Stimulated activated naive CD4-positive, alpha-beta T cell (primary cell): ENCODE measurements at places on chromosomes 12 and 14.

- DNase-seq, result no peak
These were observed 11.2 kb upstream of the PYGL start for GRCh38 chr14:50955373-50956043.

DNA sequence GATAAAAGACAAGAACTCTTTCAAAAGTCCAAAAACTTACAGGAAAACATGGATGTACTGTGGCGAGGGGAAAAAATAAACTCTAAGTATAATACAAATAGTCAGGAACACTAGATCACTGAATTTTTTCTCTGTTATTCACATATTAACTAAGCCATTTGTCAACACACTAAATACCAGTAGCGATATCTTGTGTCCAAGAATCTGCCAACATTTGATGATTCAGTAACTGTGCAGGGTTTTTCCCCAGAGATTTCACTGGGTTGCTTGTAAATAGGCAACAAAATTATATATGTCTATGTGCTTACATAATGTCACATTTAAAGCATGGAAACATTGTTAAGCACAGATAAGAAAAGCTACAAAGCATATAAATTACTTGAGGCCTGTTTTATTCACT is 205.9 kb downstream of the KIF21A start:
- DNase-seq, result no peak

DNA sequence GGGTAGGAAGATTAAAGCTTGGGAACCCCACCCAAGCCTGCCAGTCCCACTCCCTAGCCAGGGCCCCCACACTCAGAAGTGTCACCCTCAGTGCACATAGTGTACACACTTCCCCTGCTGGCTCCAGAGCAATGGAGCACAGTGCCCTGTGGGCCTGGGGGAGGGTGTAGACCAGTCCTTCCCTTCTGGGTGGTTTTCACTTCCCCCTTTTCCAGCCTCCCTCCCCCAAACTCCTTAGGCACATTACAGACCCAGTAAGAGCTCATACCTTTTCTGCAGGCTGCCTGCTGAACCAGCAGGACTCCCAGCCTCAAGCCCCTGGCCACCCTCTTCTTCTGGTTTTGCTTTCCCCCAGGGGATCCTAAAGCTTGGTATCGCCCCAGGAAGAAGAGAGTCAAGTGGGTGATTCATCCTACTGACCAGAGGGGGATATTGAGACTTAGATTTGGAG is at the start of gene ZNF385A:
Gene ZNF385A, minus strand, starts transcription at position 143 of the 451 bp plus-strand sequence. CDS start 219 bp downstream, outside the sequence.
- no peak for DNase-seq

GRCh38 chr14:87430810-87431209 is 562.2 kb downstream of the GALC start:
- no peak for DNase-seq

GRCh38 chr12:51661199-51661598 is 70.2 kb downstream of the SCN8A start:
- DNase-seq, result no peak

- no peak for DNase-seq
These were observed 166.1 kb downstream of the ADCK1 start for GRCh38 chr14:77965919-77966435.

- no peak for DNase-seq
These were observed 169.0 kb upstream of the RTL1 start for GRCh38 chr14:101072531-101072930.

- no peak for DNase-seq
These were observed 4.5 kb upstream of the KRT71 start for GRCh38 chr12:52557476-52557875.

- no peak for DNase-seq
These were observed 41.3 kb upstream of the LMNTD1 start for GRCh38 chr12:25594376-25594775.

DNA sequence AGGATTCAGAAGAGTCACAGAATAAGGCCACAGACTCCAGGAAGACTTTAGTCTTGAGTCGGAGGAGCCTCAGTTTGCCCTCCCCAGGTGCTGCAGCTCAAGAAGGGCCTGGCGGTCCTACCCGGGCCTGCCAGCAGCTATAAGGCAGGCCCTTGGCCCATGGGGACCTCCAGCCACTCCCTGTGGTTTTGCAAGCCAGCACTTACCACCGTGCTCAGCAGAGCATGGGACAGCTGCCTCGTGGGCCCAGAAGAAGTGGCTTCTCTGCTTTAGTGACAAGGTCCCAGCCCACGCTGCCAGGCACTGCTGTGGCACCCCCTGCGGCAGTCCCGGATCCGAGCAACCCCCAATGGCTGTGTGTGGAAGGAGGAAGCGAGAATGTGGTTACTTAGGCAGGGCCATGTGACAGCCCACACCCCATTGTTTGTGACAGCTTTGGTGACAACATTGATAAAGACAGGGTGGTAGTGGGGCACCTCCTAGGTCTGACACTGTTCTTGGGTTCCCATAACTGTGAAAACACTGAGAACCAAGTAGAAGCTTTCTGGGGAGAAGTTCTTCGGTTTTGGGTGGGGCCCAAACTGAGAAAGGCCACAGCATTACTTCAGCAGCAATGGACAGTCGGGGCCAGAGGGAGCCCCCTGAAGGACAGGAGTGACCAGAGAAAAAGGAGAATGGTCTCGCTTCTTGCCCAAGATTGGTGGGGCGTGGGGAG is at the start of gene SELPLG:
Gene SELPLG, minus strand, starts transcription at position 361 of the 715 bp plus-strand sequence. CDS start 9,587 bp downstream, outside the sequence.
- peak; percentile 92 for DNase-seq

GRCh38 chr12:104219908-104220404 is 4.4 kb downstream of the TXNRD1 start:
- no peak for DNase-seq

GRCh38 chr12:52010152-52010622 is 3.4 kb downstream of the TAMALIN start:
- no peak for DNase-seq

GRCh38 chr14:24274101-24274543 is 2.7 kb upstream of the RABGGTA start:
- DNase-seq, result no peak

GRCh38 chr14:96626916-96627315 is 124.7 kb downstream of the PAPOLA start:
- no peak for DNase-seq

DNA sequence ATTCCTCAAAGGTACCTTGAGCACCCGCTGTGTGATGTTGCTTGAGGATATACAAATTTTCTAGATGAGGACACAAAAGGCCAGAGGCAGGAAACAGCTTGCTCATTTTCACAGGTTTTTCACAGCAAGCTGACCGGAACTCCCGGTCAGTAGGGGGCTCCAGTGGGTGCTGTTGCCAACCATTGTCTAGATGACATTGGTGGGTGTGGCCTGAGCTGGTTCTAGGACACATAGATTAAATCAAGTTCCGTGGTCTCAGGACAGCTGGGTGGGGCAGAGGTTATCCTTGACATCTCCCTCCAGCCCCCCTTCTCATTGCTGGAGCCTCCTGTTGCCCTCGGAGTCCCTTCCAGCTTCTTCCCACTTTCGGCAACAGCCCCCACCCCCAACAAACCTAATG is 153.6 kb upstream of the FKBP4 start:
- no peak for DNase-seq

DNA sequence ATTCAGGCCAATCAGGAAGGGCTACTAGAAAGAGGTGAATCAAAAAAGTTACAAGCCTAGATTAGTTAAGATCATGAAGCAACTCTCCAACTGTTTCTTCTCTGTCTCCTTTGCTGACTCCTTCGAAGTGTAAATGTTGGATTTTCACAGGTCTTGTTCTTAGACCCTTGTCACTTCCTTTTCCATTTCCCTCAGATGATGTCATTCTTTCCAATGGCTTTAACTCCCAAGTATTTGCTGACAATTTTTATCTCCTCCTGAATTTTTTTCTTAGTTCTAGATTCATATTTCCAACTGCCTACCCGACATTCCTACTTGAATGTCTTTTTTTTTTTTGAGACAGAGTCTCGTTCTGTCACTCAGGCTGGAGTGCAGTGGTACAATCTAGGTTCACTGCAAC is 10.8 kb downstream of the GAS2L3 start:
- DNase-seq, result no peak

GRCh38 chr12:77995436-77996167 is 164.9 kb downstream of the NAV3 start:
- DNase-seq, result no peak

DNA sequence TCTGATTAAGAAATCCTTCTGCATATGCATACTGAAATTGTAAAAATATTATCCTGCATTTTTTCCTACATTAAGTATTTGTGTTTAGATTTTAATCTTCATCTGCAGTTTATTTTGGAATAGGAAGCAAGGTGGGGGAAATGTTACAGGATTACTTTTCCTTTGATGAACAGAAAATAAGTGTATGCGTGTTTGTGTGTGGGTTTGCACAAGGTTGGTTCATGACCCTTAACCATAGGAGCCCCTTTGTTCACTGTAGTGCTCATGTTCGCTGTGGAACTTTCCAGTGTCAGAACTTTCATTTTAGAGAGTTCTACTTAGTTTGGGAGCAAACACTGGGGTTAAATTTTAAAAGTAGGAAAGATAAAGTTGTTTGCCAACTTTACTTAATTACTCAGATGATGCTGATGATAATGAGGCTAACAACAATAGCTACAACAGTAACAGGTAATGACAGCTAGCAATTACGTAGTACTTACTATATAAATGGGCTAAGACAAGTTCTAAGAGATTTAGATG is 6.4 kb upstream of the A2M start:
- DNase-seq, result no peak

- peak; percentile 7 for DNase-seq
These were observed 8.9 kb downstream of the IKZF4 start for GRCh38 chr12:56029666-56030293.

- DNase-seq, result no peak
These were observed 972 bp downstream of the PTGDR start for GRCh38 chr14:52268279-52269061.

GRCh38 chr14:68958553-68958952 is 20.5 kb downstream of the ACTN1 start:
- DNase-seq, result no peak

GRCh38 chr12:92571844-92572543 is 130.8 kb upstream of the PLEKHG7 start:
- DNase-seq, result no peak

GRCh38 chr14:24310265-24310645 is 315 bp downstream of the LTB4R2 start:
- DNase-seq, result no peak

GRCh38 chr14:101622251-101623076 is 61.2 kb downstream of the DIO3 start:
- DNase-seq, result no peak

DNA sequence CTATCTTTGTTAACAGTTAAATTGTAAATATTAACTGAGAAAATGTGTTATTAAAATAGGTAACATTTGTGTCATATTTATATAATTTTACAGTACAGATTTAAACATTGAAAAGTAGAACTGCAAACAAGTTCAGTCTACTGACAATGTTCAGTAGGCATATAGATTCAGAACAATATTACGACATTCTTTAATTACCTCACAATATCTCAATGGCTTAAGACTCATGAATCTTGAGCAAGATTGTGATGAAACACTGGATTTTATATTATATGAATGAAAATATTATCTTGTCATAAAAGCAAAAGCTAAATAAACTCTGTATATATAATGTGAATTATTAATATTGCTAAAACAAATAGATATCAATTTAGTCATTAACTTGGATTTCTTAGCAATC is 194.9 kb downstream of the ADAMTS20 start:
- no peak for DNase-seq

DNA sequence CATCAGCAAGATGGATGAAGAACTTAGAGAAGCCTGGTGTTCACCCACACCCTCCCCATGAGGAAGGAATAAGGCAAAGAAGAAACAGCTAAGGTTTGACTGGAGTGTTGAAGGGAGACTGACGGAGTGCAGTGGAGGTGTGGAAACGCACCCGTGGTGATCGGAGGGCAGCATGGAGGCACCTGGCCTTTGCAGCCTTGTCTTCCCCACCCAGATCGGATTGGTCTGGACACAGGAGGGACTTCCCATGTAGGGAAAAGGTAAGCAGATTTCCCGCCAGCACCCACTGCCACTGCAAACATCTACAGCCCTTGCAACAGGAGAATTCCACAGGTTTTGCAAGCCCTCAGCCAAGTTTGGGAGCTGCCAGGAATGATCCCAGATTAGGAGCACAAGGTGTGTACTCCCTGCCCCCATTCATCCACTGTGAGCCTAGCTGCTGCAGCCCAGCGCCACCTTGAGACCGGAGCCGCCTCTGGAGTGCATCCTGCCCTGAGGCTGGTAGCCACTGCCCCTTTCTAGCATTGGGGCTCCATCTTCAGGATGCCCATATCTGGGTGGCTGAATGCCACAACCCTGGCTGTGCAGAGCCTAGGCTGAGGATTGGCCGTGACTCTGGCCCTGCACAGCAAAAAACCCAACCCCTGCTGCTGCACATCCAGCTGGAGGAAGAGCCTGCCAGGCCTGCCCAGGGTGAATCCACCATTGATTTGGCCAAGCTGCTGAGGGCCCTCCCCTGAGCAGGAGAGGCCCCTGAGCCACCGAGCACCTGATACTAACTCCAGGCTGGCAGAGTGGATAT is 411.1 kb downstream of the TMEM121 start:
- DNase-seq, result no peak

DNA sequence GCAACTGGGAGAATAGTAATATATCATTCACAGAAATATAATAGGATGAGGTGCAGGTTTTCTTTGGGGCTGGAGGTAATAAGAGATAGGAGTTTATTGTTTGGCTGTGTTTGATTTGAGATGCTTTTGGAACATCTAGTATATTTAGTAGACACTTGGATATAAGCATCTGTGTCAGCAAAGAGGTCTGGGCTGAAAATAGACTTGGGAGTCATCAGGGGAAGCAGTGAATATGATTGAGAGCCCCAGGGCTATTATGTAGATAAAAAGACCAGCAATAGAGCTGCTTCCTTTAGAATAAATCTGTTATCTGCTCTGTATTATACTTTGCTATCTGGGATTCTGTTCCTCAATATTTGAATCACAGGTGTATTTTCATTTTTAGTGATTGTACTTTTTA is 36.6 kb downstream of the SPATA7 start:
- no peak for DNase-seq

DNA sequence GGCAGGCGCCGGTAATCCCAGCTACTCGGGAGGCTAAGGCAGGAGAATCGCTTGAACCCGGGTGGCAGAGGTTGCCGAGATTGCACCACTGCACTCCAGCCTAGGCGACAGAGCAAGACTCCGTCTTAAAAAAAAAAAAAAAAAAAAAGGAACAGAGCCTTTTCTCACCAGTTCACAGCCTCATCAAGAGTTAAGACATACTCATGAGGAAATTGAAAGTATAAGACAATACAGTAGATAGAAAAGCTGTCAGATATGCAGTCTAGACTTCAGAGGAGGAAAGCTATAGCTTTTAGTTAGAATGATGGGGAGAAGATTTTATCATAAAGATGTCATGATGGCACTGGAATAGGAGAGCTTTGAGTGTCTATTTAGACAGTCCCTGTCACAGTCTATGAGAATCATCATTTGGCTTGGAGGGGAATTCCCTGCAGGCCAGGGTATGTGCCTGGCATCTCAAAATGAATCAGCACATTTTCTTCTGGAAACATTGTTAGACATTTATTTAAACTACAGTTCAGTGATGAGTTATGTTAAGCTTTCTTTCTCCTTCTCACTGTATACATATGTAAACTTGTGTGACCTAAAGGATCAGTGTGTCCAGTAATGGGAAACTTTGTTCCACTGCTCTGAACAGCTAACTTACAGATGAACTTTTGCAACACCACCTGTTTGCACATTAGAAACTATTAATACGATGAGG is 2.9 kb upstream of the RAB35 start:
- no peak for DNase-seq
